ENCODE measurements at places on chromosomes 2 and 18. TPM values are rescaled to one million over a fixed set of nuclear protein-coding genes. Genes with fewer than 3 reads are reported as not detected.

TMEM178A gene
- 0.50 TPM for total RNA-seq

SFT2D3 gene
- total RNA-seq: 9.3 TPM

GRCh38 chr2:109527846-109528705 lies 85.7 kb downstream of the SEPTIN10 start:
- no peak for DNase-seq

MATN3 gene
- 2.3 TPM for total RNA-seq

ANKRD39 gene
- total RNA-seq: 14.1 TPM

TUBB8B gene
- total RNA-seq: 0.35 TPM

RAB27B gene
- total RNA-seq: 38.3 TPM

DNA sequence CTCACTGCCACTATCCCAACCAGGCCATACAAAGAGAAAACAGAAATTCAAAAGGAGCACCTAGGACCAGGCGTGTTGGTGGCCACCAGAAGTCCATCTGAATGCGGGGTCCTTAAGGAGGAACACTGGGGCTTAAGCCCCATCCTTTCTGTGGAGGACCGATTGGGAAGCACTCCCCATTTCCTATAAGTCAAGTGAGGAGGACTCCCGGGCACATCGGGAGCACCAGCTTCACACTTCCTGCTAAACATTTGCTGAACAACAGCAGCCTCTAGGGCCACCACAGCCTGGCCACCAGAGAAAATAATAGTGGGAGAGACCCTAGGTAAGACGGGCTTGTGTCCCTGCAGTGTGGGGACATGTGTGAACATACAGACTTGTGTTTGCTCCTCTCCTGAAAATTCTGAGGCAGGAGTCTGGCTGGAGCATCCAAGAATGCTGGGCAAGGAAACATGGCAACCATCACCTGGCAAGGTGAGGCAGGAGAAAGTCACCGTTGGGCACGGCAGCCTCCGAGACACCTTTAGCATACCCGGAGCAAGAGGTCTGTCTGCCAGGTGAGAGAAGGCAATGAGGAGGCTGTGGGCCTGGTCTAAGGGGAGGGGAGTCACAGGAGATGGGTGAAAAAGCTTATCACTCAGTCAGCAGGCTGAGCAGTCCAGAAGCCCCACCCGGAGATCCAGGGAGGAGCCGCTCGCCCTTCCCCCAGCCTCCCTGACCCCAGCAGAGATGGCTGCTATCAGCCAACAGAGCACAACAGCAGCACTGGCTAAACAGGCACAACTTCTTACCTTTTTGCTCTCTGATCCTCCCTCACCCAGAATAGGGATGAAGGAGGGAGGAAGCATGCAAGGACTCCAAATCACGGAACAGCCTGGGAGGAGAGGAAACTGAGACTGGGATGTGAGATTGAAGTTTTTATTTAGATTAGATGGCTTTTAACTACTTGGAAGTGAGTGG lies 282.3 kb downstream of the EIPR1 start:
- DNase-seq: no peak

DNA sequence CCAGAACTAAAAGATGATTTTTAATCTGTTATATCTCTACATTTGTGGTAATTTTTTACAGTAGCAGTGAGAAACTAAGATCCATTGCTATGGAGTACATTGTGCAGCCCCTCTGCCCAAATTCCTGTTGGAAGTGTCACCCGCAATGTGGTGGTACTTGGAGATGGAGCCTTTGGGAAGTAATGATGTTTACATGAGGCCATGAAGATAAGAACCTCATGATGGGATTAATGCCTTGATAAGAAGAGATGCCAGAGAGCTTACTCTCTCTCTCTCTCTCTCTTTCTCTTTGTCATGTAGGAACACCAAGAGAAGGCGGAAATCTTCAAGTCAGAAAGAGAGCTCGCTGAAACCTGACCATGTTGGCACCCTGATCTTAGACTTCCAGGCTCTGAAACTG lies 535.4 kb downstream of the PID1 start:
- no peak for DNase-seq

DNA sequence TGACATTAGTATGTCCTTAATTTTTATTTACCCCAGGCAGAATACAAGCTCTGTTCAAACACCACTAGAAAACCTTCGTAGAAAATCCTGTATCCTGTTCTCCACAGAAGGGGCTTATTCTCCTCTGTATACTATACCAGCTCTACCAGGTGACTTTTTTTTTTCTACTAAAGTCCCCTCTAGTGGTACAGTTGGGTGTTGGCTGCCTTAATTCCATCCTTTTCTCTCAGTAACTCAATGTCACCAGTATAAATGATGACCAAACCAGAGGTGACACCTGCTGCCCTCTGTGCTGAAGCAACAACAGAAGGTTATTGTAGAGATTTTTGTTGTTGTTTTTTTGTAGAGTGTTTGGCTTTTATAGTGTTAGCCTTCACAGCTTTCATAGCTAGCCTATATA lies 1322.0 kb downstream of the LRP1B start:
- DNase-seq: no peak

ZC3H8 gene
- 10.6 TPM for total RNA-seq

DNA sequence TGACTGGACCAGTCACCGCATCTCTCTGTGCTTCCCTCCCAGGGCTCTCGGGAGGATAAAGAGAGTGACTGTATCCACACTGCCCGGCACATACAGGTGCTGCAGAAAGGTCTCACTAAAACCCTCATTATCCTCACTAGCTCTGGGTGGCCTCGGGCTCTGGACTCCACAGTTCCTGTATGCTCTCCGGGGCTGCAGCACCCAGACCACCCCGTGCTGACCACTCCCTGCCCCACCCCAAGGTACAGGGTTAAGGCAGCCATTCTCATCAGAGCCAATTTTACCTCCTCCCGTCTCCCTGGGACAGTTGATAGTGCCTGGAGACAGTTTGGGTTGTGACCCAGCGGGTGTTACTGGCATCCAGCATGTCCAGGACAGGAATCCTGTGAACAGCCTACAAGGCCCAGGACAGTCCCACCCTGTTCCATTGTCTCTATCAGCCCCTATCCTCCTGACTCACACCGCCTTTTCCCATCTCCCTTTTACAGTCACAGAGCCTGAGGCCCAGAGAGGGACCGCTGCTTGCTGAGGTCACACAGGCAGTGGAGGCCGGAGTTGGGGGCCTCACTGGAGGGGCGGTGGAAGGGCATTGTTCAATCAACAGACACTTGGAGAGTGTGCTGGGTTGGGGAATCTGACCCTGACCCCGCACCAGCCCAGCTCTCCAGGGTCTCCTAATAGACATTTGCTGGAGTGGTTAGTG lies 1.7 kb downstream of the ZAP70 start:
- no peak for DNase-seq

REEP1 gene
- 4.7 TPM for total RNA-seq

FTCDNL1 gene
- 1.9 TPM for total RNA-seq

- no peak for DNase-seq
These were observed 6.3 kb upstream of the RAB31 start for GRCh38 chr18:9701609-9702349.

SLC40A1 gene
- 49.6 TPM for total RNA-seq

SERPINB10 gene
- not detected for total RNA-seq

CERS6 gene
- 39.9 TPM for total RNA-seq

- no peak for DNase-seq
These were observed 290.1 kb upstream of the HDAC4 start for GRCh38 chr2:239690651-239691631.

- DNase-seq: peak; percentile 81
These were observed 243.0 kb downstream of the HDAC4 start for GRCh38 chr2:239157771-239158170.

DNA sequence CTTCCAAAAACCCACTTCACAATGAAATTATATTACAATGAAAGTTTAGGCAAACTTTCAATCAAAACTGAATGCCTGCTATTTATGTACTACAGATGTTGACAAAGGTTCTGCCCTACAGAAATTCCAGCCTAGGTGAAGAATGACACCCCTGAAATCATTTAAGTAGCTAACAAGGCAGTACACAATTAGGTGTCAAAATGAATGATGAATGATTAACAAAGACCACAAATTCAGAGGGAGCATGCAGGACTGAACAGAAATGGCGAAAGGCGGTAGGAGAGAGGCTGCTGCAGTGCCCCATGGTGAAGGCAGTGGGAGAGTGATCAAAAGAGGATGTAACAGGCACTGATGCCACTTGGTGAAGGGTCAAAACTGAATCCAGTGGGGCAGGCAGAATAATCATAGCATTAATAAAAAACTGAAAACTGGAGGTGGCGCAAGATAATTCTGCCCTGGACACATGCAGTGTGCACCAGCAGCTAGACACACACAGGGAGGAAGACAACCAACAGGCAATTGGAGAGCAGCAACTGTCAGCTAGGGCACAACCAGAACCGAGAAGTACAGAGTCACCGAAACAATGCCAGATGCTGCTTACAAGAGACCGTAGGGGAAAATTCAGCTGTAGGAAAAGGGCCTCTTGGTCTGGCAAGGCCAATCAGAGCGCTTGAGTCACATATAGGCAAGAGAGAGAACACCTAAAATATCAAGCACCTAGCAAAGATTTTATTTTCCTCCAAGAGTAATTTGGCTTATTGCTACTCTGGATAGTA lies 4.5 kb downstream of the TMEM131 start:
- DNase-seq: no peak

CD8B2 gene
- not detected for total RNA-seq

GRCh38 chr2:96547203-96547641 lies 10.7 kb downstream of the ARID5A start:
- DNase-seq: no peak

GRCh38 chr18:58726671-58727070 lies 55.4 kb downstream of the MALT1 start:
- DNase-seq: no peak

DNA sequence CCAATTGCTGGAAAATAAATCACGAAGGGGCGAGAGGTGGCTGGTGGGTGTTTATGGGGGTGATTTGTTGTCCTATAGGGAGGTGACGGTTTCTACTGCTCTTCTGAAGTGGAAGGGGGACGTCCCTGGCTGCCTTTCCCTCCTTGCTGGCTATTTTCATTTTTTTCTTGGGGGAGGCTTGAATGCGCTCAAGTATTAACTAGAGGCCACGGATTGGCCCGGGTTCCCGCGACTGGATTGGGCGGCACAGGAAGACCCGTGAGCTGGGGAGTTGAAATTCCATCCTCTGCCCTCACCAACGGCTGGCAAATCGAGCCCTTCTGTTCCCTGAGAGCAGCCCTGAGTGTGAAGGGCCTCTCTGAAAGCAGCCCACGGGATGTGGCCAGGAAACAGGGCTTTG lies 176.5 kb upstream of the SPRED2 start:
- DNase-seq: no peak

GRCh38 chr2:3626118-3626811 lies 31.4 kb downstream of the COLEC11 start:
- DNase-seq: no peak
